Activated T-helper 1 cell treated with anti-CD3 and anti-CD28 coated beads, Interleukin-12 subunit alpha, Interleukin-12 subunit beta, Interleukin-2, Interleukin-4 antibody, amounts not matched to agents 30 ng/mL and 10 ng/mL and 1 ng/mL, durations not matched to agents 14 hours and 24 hours and 36 hours (primary cell): ENCODE measurements at places on chromosomes 12 and 14.

GRCh38 chr14:67952786-67953185 is 133.2 kb downstream of the RAD51B start:
- no peak for DNase-seq

GRCh38 chr14:68806526-68807147 is 13.8 kb upstream of the ZFP36L1 start:
- DNase-seq, result no peak

DNA sequence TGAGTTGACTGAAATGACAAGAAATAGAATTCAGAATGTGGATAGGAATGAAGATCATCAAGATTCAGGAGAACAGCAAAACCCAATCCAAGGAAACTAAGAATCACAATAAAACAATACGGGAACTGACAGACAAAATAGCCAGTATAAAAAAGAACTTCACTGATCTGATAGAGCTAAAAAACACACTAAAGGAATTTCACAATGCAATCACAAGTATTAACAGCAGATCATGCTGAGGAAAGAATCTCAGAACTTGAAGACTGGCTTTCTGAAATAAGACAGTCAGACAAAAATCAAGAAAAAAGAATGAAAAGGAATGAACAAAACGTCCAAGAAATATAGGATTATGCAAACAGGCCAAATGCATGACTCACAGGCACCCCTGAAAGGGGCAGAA is 15.3 kb upstream of the OR5AU1 start:
- DNase-seq, result no peak

DNA sequence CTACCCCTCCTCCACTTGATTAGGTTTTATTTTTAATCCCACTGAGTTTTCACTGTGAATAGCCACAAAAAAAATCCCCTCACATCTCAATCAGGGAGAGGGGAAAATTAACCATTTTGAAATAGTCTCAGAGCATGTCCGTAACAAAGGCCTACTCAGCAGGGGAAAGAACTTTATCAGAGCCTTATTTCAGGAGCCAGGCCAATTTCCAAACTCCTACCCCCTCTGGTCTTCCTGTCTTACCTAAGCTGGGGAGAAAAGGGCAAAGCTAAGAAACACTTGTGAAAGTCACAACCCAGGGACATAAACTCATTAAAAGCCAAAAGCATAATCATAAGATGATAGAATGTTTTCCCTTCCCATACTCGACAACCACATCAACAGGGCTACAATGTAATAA is 260.3 kb upstream of the DIO3 start:
- no peak for DNase-seq

- DNase-seq, result no peak
These were observed 62.3 kb upstream of the EGLN3 start for GRCh38 chr14:34012978-34013720.

- DNase-seq, result no peak
These were observed 94.1 kb downstream of the EML5 start for GRCh38 chr14:88698651-88699050.

DNA sequence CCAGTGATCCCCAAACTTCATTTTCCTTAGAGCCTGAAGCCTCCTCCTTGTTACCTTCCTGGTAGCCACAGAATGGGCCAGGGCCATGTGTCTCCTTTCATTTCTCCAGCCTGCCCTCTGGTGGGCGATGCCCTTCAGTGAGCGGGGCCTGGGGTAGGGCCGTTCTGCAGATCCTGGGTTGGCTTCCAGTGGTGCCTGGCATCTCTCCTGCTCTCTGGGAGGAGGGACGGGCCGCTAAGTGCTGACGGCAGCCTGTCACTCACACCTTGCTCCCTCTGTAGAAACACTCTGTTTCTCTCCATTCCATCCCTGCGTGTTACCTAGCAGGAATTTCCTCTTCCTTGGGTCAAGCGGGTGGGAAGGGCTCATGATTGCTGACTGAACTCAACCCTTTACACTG is 232.1 kb downstream of the CACNA1C start:
- no peak for DNase-seq

DNA sequence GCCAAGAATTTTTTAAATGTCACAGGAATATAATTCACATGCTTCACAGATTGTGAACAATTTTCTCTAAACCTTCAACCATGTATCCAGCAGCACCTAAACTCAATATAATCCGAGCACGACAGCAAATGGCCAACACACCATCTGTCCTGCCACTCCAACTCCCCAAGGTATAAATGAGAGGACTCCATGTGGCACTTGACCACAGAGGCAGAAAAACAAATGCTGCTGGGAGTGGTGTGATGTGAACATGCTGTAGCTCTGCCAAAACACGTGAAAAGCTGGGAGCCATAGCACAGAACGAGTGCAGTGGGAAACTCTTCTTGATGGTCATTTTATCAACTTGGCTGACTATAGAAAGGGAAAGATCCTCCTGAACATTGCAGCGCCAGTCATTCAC is 70.9 kb downstream of the LLPH start:
- DNase-seq, result no peak

DNA sequence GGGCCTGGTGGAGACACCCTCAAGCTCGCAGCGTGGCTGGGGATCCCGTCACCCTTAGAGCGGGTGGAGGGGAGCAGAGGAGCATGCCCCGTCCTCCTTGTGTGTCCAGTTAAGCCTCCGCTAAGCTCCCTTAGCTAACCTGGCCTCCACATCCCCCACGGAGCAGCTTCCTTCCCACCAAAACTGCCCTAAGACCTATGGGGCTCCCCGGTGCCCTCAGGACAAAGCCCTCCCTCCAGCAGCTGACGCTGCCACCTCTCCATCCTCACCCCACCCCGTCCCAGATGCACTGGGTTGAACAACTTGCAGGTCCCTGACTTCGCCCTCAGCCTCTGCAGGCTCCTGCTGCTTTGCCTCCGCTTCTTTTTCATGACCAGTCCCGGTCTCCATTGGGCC is 4.0 kb downstream of the AHNAK2 start:
- no peak for DNase-seq

GRCh38 chr14:68884031-68885030 is 91.5 kb upstream of the ZFP36L1 start:
- no peak for DNase-seq

- DNase-seq, result peak; percentile 57
These were observed 10.9 kb downstream of the HDAC7 start for GRCh38 chr12:47808574-47809365.

GRCh38 chr12:52837781-52838608 is 3.9 kb upstream of the KRT79 start:
- no peak for DNase-seq

DNA sequence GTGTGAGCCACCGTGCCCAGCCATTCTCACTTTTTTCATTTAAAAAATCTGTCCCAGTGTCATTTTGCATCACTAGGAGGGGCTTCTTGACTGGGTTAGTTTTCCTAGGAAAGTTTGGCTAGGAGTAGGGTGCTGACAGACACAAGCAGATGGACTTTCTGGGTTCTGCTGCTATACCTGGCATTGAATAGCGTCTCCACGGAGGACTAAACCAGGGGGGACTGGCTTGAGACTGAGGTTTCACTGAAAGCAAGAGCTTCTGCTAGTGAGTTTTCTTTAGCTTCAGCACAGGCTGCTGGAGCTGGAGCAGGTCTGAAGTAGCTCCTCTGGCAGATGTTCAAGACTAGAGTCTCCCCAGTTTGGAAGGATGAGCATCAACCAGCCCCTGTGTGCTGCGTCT is 1.4 kb downstream of the SLC10A1 start:
- DNase-seq, result no peak

DNA sequence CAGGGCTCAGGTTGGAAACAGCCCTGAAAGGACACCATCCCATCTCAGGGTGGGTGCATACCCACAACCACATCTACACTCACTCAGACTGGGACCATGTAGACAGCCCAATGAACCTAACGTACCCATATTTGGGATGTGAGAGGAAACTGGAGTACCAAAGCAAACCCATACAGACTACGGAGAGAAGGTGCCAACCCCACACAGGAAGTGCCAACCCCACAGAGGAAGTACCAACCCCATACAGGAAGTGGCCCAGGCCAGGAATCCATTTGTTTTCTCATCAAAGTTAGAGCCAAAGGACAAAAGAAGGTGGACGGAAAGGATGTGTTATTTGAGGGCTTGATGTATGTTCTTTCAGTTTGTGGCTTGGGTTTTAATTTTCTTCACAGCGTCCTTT is 19.5 kb upstream of the SPIC start:
- DNase-seq, result no peak

- DNase-seq, result no peak
These were observed 10.2 kb downstream of the BAG5 start for GRCh38 chr14:103552011-103552845.

GRCh38 chr12:70637303-70638085 is at the start of gene PTPRB:
PTPRB (minus strand) TSS chr12:70637429; CDS start chr12:70637395, 34 bp downstream.
- no peak for DNase-seq

DNA sequence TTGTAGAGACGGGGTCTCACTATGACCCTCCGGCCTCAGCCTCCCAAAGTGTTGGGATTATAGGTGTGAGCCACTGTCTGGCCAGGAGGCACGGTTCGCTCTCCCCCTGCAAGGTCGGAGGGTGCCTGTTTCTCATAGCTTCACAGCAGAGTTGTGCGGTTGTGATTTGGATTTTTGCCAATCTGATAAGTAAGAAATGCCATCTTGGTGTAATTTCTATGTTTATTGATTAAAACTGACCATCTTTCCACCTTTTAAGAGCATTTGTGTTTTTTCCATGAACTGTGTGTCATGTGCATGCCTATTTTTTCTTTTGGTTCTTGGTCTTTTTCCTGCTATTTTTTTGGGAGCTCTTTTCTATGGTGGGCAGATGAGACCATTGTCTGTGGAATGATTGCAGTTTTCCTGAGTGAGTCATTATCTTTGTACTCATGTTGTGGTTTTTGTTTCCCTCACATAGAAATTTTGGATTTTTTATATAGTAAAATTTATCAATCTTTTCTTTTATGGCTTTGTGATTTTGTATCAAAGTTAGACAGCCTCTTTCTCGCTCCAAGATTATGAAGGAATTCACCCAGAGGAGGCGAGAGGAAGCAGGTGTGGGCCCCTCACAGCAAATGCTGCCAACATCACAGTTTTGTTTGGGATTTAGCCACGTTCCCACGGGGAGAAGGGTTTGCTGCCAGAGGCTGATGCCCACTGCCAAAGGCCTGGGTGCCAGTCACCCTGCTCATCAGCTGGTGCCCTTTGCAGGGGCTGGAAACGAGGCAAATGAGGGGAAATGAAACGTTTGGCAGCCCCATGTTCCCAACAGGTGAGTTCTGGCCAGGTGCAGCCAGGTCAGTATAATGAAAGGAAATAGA is 47.2 kb downstream of the RFX4 start:
- DNase-seq, result no peak

DNA sequence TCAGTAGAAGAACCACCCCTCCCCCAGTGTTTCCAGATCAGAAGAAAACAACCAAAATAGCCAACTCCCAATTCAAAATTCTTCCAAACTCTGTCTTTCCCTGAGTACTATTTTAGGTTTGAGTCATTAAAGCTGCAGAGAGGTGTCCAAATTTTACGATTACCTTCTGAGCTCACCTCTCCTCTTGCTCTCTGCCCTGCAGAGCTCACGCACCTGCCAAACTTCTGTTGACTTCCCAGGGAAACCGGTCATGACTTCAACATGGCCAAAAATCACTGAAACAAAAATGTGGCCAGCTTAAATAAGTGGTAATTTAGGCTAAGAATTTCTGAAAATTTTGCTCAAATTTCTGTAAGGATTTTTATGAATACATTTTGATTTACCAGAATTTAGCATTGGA is 70.9 kb upstream of the OTX2 start:
- DNase-seq, result no peak

- no peak for DNase-seq
These were observed 85.4 kb downstream of the HECTD1 start for GRCh38 chr14:31122098-31122611.

DNA sequence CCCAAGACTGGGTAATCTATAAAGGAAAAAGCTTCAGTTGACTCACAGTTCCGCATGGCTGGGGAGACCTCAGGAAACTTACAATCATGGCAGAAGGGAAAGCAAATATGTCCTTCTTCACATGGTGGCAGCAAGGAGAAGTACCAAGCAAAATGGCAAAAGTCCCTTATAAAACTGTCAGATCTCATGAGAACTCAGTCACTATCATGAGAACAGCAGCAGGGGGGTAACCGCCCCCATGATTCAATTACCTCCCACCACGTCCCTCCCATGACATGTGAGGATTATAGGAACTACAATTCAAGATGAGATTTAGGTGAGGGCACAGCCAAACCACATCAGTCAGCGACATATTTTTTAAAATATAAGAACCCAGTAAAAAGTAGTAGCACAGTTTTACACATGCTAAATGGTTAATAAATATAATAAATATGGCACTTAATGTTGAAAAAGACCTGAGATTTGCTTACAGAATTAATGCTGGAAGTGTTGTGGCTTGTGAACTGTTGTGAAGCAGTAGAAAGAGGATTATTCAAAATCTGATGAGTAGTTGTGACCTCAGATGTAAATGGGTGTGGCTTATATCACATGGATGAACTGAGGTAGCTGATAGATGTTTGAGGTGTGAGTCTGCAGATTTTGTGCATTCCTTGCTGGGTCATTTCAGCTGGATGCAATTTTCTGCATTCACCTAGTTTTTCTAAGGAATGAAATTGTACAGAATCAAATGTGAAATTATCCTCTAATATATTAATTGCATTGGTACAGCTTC is 46.9 kb upstream of the CHPT1 start:
- DNase-seq, result no peak

GRCh38 chr14:78967111-78967809 is 797.1 kb downstream of the NRXN3 start:
- DNase-seq, result no peak

DNA sequence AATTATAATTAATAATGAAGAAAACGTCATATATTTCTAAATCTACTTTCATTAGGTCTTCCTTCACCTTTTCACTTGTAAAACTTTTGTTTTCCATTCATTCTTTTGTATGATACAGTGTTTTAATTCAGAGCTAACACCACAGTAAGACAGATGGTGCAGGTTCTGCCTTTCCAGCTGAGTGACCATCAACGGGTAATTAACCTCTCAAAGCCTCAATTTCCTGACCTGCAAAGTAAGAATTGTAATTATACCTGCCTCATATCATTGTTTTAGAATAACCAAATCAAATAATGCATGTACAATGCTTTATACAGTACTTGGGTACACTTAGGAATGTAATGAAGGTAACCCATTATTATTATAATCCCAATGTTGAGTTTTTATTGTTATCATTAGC is 157.6 kb downstream of the FOXA1 start:
- DNase-seq, result no peak

DNA sequence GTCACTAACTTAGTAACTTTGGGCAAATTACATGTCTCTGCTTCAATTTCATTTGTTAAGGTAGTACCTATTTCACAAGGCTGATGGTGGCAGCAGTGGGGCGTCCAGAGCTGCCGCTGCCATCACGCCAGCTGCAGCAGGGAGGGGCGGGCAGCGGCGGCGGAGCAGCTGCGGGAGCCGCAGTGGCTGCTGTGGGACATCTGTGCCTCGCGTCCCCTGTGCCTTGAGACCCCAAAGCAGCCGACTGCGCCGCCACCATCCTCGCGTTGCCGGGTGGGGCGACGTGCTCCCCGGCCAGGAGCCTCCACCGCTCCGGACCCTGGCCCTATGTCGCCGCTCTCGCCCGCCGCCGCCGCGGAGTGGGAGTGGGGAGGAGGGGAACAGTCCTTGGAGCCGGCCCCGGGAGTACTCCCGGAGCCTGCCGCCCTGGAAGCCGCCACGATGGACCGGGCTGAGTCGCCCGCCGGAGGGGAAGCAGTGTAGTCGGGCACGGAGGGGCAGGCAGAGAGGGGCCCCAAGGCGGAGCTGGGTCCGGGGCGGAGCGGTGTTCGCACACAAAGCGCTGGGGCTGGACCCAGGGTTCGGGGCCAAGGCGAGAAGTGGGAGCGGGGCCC is 51.4 kb downstream of the A2M start:
- no peak for DNase-seq

GRCh38 chr12:120224304-120225199 is 23.6 kb upstream of the RPLP0 start:
- DNase-seq, result no peak

GRCh38 chr12:38903596-38903995 is 1.8 kb downstream of the CPNE8 start:
- DNase-seq, result no peak

GRCh38 chr12:129873833-129874208 is 30.0 kb downstream of the TMEM132D start:
- no peak for DNase-seq
